ENCODE measurements at places on chromosomes 12 and 14.

GRCh38 chr12:122366685-122367475 is 55.6 kb downstream of the CLIP1 start:
- DNase-seq = no peak

- no peak for DNase-seq
Observed at GRCh38 chr12:53703756-53704155, 23.5 kb downstream of the CALCOCO1 start.

DNA sequence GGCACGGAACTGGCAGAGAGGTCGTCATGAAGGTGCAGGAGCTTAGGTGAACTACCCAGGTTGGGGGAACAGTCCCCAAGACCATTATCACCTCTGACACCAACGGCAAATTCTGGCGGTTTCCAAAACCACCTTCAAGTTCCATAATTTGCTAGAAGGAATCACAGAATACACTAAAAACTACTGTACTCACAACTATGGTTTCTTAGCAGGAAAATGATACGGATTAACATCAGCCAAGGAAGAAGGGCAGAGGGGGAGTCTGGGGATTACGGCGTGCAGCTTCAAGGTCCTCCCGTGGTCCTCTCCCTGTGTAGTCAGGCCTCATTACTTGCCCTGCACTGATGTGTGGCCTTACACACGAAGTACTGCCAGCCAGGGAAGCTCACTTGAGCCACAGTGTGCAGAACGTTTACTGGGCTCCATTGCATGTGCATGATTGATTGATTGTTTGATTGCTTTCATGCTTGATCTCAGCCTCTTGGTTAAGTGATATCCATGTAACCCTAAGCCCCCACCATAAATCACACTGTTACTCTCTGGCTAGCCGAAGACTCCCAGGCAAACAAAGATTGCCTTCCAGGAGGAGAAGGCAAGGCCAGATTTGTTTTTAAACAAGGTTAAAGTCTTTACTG is 837 bp upstream of the STX2 start:
- DNase-seq = no peak

GRCh38 chr12:100197486-100197885 is 3.1 kb upstream of the ACTR6 start:
- no peak for DNase-seq

GRCh38 chr12:132167611-132168310 is 23.5 kb downstream of the NOC4L start:
- no peak for DNase-seq

GRCh38 chr14:93655078-93655750 is 133.1 kb downstream of the PRIMA1 start:
- DNase-seq = no peak

- DNase-seq = no peak
Observed at GRCh38 chr14:20620798-20621478, 20.6 kb downstream of the OR6S1 start.

- no peak for DNase-seq
Observed at GRCh38 chr14:32304296-32304695, 24.8 kb upstream of the AKAP6 start.

- no peak for DNase-seq
Observed at GRCh38 chr12:47825173-47825639, 5.5 kb upstream of the HDAC7 start.

DNA sequence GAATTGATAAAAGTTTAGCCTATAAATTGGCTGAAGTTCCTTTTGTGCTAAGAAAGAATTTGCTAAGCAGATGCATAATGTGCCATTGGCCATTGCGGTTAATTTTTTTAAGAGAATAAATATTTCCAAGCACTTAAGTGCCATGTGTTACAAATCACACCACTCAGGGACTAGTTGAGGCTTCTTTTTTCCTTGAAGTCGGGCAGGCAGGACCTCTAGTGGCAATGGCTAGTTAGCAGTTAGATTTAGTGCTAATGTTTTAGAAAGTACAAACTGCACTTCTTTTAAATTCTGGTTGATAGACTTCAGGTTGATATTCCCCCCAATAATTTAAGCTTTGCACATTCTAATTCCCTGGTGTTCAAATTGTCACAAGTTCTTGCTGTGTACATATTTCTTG is 294.3 kb downstream of the APAF1 start:
- DNase-seq = no peak

DNA sequence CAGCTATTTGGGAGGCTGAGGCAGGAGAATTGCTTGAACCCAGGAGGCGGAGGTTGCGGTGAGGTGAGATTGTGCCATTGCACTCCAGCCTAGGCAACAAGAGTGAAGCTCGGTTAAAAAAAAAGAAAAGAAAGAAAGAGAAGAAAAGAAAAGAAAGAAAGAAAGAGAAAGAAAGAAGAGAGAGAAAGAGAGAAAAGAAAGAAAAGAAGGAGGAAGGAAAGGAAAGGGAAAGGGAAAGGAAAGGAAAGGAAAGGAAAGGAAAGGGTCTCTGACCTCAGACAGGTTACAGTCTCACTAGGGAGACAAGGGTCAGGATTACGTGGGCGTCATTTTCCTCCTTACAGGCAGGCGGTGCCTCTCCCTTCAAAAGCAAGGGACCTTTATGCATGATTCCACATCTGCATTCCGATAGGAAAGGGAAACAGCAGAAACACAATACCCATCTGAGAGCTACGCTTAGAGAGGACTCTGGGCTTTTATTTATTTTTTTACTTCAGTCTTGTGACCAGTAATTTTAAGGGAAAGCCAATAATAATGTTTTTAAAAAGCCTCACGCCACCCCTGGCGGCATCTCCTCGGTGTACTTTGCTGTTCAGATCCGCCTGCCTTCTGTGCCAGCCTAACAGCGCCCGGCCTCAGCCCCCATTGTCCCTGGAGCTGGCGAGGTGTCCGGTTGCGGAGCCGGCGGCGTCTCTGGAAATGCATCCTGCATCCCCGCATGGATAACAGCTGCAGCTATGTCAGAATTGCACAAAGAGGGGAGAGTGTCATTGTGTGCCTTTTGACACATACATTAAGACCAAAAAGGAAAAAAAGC is 945 bp upstream of the HIP1R start:
- peak; percentile 44 for DNase-seq

- DNase-seq = peak; percentile 8
Observed at GRCh38 chr14:50064993-50065392, 51.4 kb downstream of the VCPKMT start.

GRCh38 chr14:47919997-47920396 is 244.6 kb upstream of the MDGA2 start:
- no peak for DNase-seq

DNA sequence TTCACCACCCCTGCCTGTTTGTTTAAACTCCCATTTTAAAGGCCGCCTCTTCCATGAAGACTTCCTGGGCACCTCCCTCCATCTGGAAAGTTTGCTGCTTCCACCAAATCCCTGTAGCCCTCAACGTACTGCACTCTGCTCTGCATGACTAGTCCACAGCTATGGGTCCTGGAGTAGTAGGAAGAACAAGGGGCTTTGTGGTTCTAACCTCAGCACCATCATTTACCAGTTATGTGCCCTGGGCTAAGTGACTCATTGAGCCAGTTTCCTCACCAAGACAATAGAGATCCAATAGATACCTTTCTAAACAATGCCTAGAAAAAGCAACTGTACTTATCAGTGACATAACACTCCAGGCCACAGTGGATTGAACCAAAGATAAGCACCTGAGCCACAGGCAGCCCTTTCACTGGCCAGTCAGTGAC is 8.5 kb upstream of the LTBP2 start:
- no peak for DNase-seq

DNA sequence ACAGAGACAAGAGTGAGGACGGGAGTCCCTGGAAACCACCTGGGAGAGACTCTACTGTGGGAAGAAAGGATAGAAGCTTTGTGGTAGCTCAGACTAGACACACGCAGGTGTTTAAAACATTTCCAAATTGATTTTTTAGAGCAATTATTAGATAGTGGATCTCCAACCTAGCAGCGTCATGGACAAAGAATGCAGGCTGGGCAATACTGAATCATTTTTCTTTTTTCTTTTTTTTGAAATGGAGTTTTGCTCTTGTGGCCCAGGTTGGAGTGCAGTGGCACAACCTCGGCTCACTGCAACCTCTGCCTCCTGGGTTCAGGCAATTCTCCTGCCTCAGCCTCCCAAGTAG is 13.1 kb downstream of the GPR132 start:
- DNase-seq = no peak

- no peak for DNase-seq
Observed at GRCh38 chr14:101991352-101991751, 27.0 kb downstream of the DYNC1H1 start.

DNA sequence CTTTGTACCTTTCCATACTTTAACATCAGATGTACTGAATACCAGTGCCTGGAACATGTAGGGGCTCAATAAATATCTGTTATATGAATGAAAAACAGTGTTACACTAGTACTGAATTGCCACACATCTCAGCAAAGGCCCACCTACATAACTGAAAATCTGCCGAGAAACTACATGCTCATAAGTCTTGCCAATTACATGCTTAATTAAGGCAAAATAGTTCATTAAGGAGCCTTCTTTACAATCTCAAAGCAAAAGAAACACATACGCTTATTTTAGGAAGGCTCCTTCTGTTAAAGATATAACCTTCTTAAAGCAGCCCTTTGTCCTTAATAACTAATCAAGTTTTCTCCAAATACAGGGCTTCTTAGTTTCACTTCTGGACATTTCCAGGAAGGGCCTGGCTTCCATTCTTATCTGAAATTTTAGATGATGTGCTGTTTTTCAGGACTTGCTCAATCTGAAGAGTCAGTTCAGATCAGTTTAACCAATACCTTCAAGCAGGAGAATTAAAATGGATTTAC is 11.5 kb downstream of the LIMA1 start:
- DNase-seq = no peak

GRCh38 chr14:72443991-72444441 is 449.9 kb downstream of the DPF3 start:
- DNase-seq = no peak

GRCh38 chr14:95106971-95107370 is 50.4 kb downstream of the DICER1 start:
- DNase-seq = no peak

GRCh38 chr12:48936379-48936979 is 11.2 kb upstream of the FKBP11 start:
- DNase-seq = no peak

DNA sequence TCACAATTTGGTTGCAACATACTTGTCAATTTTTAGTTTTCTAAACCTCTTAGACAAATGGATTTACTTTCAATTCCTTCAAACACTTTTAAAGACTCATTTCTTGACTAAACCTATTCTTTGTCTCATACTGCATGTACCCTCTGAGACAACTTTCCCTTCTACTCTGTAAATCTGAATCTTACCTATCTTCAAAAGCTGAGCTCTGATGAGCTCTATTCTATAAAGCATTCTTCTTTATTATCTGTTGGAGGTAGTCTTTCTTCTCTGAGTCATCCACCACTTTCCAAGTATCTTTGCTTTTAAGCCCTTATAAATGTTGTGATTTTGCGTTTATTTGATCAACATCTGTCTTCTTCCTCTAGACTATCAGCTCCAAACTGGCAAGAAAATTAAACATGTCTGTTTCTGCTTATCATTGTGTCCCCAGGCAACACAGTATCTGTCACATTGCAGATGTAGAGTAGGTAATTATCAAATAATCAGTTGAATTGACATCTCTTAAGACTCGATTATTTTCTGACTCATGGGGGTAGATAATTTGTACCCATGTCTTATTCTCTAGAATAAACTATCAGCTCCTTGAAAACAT is 265.6 kb upstream of the FAR2 start:
- no peak for DNase-seq

DNA sequence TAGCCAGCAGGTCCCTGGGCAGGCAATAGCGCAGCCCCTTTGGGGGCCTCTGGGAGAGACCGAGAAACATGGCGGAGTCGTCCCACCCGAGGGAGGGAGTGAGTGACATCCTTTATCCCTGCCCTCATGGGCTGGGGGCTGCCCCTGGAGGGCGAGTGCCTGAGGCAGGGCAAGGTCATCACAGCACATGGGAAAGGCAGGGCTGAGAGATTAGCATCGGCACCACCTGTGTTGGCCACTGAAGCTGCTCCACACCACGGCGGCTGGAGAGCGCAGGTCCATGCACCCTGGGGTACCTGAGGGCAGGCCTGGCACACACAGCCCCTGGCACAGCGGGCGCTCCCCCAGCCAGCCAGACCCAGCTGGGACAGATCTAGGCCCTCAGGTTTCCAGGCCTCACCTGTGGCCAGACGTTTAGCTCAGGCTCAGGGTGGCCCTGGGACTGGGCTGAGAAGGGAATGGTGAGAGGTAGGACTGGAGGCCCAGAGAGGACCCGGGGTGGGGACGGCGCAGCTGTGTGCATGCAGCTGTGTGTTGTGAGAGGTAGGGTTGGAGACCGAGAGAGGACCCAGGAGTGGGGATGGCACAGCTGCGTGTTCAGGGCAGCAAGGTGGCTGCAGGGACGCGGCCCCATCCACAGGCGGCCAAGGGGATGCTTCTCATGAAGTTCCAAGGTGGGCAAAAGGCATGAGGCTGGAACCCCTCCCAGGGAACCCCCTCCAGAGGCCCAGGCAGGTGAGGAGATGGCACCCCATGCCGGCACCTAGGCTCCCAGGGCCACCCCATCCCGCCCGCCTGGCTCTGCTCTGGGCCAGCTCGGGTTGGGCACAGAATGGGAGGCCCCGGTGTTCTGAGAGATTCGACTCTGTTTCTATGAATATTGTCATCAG is 74.1 kb downstream of the KIF26A start:
- no peak for DNase-seq

All from nucleus accumbens (tissue), 56 donors.